Suppressor macrophage treated with lipopolysaccharide for 1 hour (primary cell): ENCODE measurements at places on chromosomes 13 and 19.
A peak's percentile ranks its signal among the peaks of the same experiment; 100 is the strongest.

DNA sequence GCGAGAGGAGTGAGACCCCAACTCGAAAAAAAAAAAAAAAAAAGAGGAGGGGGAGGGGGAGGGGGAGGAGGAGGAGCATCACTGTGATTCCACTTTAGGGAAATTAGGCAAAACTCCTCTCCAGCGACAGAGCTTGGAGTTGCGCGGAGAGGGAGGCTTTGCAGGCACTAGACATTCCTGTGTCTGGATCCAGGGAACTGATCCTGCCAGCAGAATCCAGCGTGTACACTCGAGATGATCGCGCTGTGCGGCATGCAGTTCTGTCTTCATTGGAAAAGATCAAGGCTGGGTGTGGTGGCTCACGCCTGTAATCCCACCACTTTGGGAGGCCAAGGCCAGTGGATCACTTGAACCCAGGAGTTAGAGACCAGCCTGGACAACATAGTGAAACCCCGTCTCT lies 29.6 kb upstream of the KLF2 start:
- DNase-seq = no peak

- no peak for DNase-seq
These were observed 179.8 kb downstream of the RBM26 start for GRCh38 chr13:79226250-79226649.

GRCh38 chr19:10339380-10339960 lies at the start of gene ICAM3:
TSS of gene ICAM3 (minus strand) at chr19:10339624. CDS start at chr19:10339614, 10 bp downstream.
- peak; percentile 50 for DNase-seq

DNA sequence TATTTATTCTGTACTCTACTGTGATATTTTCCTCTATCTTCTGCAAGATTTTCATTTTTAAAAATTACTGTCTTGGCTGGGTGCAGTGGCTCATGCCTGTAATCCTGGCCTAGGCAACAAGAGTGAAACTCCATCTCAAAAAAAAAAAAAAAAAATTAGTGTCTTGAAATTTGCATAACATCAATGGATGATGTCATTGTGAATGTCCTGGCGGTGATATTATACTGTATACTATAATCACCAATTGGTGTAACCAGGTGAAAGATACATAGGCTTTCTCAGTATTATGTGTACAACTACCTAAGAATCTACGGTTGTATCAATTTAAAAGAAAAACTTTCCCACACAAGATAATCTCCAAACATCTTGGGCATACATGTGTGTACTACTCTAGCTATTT lies 15.2 kb downstream of the ZNF331 start:
- DNase-seq = peak; percentile 39

DNA sequence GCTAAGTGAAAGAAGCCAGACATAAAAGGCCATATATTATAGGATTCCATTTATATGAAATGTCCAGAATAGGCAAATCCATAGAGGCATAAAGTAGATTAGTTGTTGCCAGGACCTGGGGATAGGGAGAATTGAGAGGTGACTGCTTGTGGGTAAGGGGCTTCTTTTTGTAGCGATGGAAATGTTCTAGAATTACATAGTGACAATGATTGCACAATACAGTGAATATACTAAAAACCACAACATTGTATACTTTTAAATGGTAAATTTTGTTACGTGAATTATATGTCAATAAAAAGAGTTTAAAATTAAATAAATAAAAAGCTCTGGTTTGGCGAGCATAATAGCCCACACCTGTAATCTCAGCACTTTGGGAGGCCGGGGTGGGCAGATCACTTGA lies 486.8 kb downstream of the KLF12 start:
- DNase-seq = no peak

DNA sequence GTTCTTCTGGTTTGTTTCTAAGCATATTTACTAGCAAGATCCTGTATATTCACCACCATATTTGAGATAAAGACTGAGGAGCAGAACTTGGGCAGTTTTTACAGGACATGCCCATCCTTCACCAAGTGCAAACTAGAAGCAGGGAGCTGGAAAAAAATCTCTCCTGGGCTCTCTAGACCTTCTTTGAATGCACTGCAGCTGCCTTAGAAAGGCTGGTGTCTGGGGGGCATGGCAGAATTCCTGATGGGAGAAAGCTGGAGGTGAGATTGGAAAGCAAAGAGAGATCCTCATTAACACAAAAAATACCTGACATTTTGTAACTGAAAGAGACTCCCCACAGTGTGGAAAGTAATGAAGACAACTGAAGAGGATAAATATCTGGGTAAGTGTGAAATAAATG lies 1612.1 kb downstream of the OLFM4 start:
- DNase-seq = no peak
